ENCODE measurements at places on chromosomes 1 and 21.

GRCh38 chr1:147892731-147893214, 9.8 kb upstream of the GJA8 start:
- DNase-seq = no peak

GRCh38 chr1:8598060-8598724, 219.2 kb downstream of the RERE start:
- DNase-seq = no peak

GRCh38 chr1:112317611-112318062, 78.4 kb upstream of the CTTNBP2NL start:
- no peak for DNase-seq

DNA sequence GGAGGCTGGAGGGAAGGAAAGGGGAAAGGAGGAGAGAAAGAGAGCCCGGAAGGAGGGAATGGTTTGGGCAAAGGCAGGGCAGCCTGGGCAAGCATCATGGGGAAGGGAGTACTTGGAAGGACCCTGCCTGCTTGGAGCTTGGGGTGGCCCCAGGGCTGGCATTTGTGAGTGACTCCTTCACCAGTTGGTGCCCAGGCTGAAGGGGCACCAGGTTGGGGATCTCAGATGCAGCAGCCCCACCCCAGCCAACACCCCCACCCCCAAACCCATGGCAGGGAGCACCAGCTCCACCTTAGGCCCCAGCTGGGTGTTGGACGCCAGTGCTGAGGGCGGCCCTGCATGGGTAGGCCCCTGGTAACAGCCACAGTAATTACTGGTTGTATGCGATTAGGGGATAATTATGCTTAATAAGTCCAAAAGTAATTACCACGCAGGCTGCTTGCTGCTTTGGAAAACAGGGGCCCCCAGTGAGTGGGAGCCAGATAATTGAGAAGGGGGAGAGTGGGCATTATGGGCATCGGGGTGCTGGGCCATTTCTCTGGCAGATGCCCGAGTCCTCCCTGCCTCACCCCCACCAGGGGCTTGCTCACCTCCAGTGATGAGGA, 78.3 kb downstream of the VWA5B1 start:
- no peak for DNase-seq

- DNase-seq = no peak
These were observed 57.7 kb downstream of the RGSL1 start for GRCh38 chr1:182507685-182508084.
